ENCODE measurements at places on chromosomes 3 and 15. TPM values are rescaled to one million over a fixed set of nuclear protein-coding genes. Genes with fewer than 3 reads are reported as not detected.

The GOLGA8T gene
- total RNA-seq, result 0.18 TPM

The C2CD4A gene
- 1.0 TPM for total RNA-seq

GRCh38 chr15:41154412-41154811 lies 38.3 kb upstream of the INO80 start:
- H3K27ac ChIP-seq, result no peak overlapping the region
- H3K27me3 ChIP-seq, result no peaks in the 10 kb centered on the region
- H3K36me3 ChIP-seq, result no peaks in the 10 kb centered on the region

- H3K27me3 ChIP-seq, result peaks cover 2% of the 10 kb centered on the region
- H3K27ac ChIP-seq, result peak overlapping the region; percentile 52
- peak; percentile 62 for DNase-seq
- H3K4me1 ChIP-seq, result peaks cover 73% of the 10 kb centered on the region
Measured at GRCh38 chr15:70504299-70504951, 258.9 kb downstream of the UACA start.

GRCh38 chr15:77384086-77384485 lies 35.8 kb downstream of the PEAK1 start:
- no peak for DNase-seq
- H3K4me1 ChIP-seq, result peaks cover 23% of the 10 kb centered on the region
- no peak overlapping the region for H3K4me3 ChIP-seq
- H3K27ac ChIP-seq, result no peak overlapping the region
- no peaks in the 10 kb centered on the region for H3K27me3 ChIP-seq
- H3K36me3 ChIP-seq, result no peaks in the 10 kb centered on the region

GRCh38 chr3:12797124-12797891 lies 828 bp downstream of the CAND2 start:
- H3K4me3 ChIP-seq, result peak overlapping the region; percentile 70
- DNase-seq, result no peak
- peaks cover 3% of the 10 kb centered on the region for H3K4me1 ChIP-seq

DNA sequence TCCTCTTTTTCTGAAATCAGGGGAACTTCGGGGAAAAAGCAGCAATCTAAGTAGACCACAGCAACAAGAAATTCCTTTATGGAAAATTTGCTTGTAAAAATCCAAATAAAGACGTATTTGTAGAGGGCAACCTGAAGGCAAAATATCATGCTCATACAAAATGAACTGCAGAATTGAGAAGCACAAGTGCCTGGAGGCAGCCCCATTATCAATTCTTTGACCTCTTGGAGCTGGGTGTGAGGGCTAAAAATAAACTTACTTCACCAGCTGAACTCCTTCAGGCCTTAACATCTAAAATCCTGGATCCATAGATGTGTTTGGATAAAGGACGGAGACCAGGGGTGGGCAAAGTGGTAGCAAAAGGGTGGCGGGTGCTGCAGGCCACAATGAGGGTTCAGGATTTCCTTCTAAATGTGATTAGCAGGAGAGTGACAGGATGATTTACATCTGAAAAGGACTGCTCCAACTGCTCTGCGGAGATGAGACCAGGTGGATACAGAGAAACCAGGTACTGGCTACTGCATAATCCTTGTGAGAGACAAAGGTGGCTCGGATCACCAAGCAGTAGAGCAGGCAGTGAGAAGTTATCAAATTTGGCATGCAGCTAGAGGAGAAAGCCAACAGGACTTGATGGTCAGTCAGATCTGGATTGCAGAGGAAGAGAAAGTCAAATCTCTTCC lies 81.7 kb upstream of the TJP1 start:
- no peaks in the 10 kb centered on the region for H3K36me3 ChIP-seq
- no peak overlapping the region for H3K27ac ChIP-seq
- DNase-seq, result no peak
- no peaks in the 10 kb centered on the region for H3K4me1 ChIP-seq
- peaks cover 17% of the 10 kb centered on the region for H3K27me3 ChIP-seq
- no peak overlapping the region for H3K4me3 ChIP-seq
